Esophagus muscularis mucosa (tissue), 4 donors: ENCODE measurements at places on chromosomes 3 and 15. TPM values are rescaled to one million over a fixed set of nuclear protein-coding genes. Genes with fewer than 3 reads are reported as not detected.

GRCh38 chr3:190119461-190120268 lies 1.0 kb downstream of the P3H2 start:
- peak overlapping the region; percentile 74 for H3K4me3 ChIP-seq
- no peaks in the 10 kb centered on the region for H3K27me3 ChIP-seq
- H3K36me3 ChIP-seq, result no peaks in the 10 kb centered on the region
- peak overlapping the region; percentile 87 for H3K27ac ChIP-seq

GRCh38 chr15:33026614-33027013 lies 167.9 kb downstream of the FMN1 start:
- DNase-seq, result no peak
- no peaks in the 10 kb centered on the region for H3K27me3 ChIP-seq
- H3K27ac ChIP-seq, result no peak overlapping the region
- no peak overlapping the region for H3K4me3 ChIP-seq

- no peaks in the 10 kb centered on the region for H3K27me3 ChIP-seq
- no peak overlapping the region for H3K4me3 ChIP-seq
- no peak for DNase-seq
- H3K36me3 ChIP-seq, result no peaks in the 10 kb centered on the region
- H3K27ac ChIP-seq, result no peak overlapping the region
Observed at GRCh38 chr15:58222679-58223078, 84.5 kb downstream of the AQP9 start.

- DNase-seq, result no peak
- H3K36me3 ChIP-seq, result peaks cover 31% of the 10 kb centered on the region
- peaks cover 39% of the 10 kb centered on the region for H3K4me1 ChIP-seq
- peak overlapping the region; percentile 94 for H3K4me3 ChIP-seq
Observed at GRCh38 chr15:89335298-89336041, 846 bp upstream of the POLG start.

Gene NEK10
- total RNA-seq, result 2.5 TPM

Gene CYP1A2
- not detected for total RNA-seq

Gene CA12
- 3.3 TPM for total RNA-seq
